ENCODE measurements at places on chromosomes 6 and 20.

DNA sequence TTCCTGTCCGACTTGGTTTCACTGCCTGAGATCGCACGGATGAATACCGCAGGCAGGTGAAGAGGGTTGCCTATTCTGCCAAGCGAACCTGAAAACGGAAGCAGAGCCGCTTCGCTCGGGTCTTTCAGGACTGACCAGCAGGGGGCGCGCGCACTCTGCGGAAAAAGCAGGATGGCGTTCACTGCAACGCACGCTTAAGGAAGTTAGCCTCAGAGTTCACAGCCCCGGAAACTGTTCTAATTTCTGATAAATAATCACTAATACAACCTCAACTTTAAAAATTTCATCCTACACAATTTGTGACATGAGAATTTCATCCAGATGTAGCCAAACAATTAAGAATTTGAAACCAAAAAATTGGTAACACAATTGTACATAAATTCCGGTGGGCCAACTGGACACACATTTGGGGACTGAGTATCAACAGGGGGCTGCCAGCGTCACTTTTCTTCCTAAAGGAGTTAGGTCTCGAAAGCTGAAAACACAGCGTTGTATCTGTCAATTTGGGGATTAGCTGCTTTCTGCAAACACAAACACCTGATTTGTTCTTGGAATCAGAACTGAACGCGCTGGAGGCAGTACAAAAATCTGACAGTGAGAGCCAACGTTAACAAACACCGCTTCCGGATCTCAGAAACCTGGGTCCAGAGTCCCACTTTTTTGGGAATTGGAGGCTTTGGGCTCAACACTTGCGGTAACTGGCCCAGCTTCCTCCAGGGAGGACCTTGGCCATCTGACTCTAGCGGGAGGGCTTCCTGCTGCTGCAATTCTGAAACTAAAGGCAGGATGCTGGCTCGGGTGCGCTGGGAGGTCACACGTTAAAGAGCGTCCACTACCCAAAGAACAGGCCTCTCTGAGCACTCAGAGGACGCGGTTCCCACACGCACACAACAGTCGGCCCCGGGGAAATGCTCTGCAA, 8.8 kb downstream of the PXDC1 start:
- H3K27ac ChIP-seq = no peak overlapping the region
- peaks cover 6% of the 10 kb centered on the region for H3K4me1 ChIP-seq
- no peak overlapping the region for H3K4me3 ChIP-seq

- H3K27me3 ChIP-seq = no peaks in the 10 kb centered on the region
- no peak overlapping the region for H3K27ac ChIP-seq
- no peak for DNase-seq
- H3K4me1 ChIP-seq = no peaks in the 10 kb centered on the region
Measured at GRCh38 chr20:51233345-51233744, 210.4 kb upstream of the KCNG1 start.

DNA sequence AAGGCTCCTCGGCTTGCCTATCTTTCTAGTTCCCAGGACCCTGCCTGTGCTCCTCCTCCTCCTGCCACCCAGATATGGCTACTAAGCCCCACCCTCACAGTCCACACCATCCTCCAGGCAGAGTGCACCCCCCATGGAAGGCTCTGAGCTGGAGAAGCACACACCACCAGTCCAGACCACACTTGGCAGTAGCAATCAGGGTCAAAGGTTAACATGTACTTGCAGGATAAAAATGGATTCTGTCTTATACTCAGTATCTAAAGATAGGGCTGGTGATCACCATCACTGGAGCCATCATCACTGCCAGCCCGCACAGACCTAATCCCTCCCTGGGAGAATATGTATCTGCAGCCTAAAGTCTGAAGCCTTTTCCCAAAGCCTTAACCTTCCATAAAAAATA, 83.4 kb downstream of the PRKN start:
- H3K4me3 ChIP-seq = no peak overlapping the region
- H3K27me3 ChIP-seq = 0 out of 2 replicates have a peak, but pooled peaks cover 7% of the 10 kb centered on the region

GRCh38 chr6:153563001-153563400, 431.9 kb upstream of the RGS17 start:
- H3K27me3 ChIP-seq = no peaks in the 10 kb centered on the region
- H3K27ac ChIP-seq = no peak overlapping the region
- no peaks in the 10 kb centered on the region for H3K4me1 ChIP-seq
- DNase-seq = peak; percentile 12

DNA sequence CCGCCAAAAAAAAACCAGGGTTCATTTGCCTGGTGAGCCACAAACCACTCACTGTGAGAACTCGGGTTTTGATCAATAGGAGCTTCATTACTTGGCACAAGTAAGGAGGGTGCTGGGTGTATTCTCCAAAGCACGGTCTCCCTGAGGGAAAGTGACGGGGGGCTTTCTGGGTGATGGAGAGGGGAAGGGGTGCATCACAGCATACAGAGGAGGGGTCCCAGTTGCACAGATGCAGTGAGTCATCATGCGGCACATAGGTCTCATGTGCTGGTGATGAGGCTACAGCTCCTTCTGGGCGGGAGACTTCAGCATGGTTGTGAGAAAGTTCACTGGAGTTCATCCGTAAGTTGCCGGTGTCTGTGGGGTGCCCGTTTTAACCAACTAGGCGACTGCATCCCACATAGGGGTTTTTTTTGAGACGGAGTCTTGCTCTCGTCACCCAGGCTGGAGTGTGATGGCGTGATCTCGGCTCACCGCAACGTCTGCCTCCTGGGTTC, 36.2 kb downstream of the SUN5 start:
- no peaks in the 10 kb centered on the region for H3K36me3 ChIP-seq
- H3K4me3 ChIP-seq = no peak overlapping the region
- peaks cover 20% of the 10 kb centered on the region for H3K4me1 ChIP-seq
- H3K27ac ChIP-seq = no peak overlapping the region
- H3K27me3 ChIP-seq = 0 out of 2 replicates have a peak, but pooled peaks cover 5% of the 10 kb centered on the region
- DNase-seq = no peak

- no peaks in the 10 kb centered on the region for H3K27me3 ChIP-seq
- H3K36me3 ChIP-seq = no peaks in the 10 kb centered on the region
- no peaks in the 10 kb centered on the region for H3K4me1 ChIP-seq
- no peak for DNase-seq
- no peak overlapping the region for H3K4me3 ChIP-seq
Measured at GRCh38 chr20:22833851-22834250, 201.3 kb upstream of the SSTR4 start.

- H3K36me3 ChIP-seq = no peaks in the 10 kb centered on the region
- H3K27ac ChIP-seq = no peak overlapping the region
- no peaks in the 10 kb centered on the region for H3K27me3 ChIP-seq
- no peak for DNase-seq
- H3K4me1 ChIP-seq = no peaks in the 10 kb centered on the region
- H3K4me3 ChIP-seq = no peak overlapping the region
Measured at GRCh38 chr6:125552819-125553218, 196.6 kb upstream of the HEY2 start.

DNA sequence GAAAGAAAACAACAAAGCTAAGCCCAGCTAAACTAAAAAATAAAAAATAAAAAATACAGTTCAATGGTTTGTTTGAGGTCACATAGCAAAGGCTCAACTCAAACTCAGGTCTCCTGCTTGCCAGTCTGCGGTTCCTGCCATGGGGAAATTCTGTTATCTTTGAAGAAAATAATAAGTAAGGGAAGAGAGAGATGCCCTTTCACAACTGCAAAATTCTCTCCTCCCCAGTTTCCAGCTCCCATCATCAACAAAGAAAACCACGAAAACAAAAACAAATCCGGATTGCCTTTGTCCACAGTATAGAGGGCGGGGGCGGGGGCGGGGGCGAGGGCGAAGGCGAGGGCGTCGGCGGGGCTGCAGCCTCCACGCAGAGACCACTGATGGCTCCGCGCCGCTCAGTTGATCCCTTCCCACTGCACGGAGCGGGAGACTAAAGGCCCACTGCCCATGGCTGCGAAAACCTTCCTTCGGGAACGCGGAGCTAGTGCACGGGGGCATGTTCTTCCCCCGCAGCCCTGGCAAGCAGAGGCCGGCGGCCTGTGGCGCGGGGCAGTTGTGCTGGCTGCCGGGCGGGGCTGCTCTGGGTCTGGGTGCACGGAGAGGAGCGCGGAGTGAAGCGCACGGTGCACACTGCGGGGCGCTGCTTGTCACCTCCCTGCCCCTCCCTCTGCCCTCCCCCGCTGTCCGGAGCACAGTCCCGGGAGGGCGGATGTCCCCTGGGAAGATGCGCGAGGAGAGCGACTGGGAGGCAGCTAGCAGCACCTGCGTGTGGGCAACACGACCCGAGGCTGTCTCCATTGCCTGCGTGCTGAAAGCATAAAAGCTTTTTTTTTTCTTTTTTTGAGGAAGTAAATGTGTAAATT, 54.1 kb upstream of the TPD52L1 start:
- H3K27me3 ChIP-seq = no peaks in the 10 kb centered on the region
- DNase-seq = peak; percentile 67
- H3K4me3 ChIP-seq = peak overlapping the region; percentile 62
- no peak overlapping the region for H3K27ac ChIP-seq
- no peaks in the 10 kb centered on the region for H3K36me3 ChIP-seq
- peaks cover 8% of the 10 kb centered on the region for H3K4me1 ChIP-seq

DNA sequence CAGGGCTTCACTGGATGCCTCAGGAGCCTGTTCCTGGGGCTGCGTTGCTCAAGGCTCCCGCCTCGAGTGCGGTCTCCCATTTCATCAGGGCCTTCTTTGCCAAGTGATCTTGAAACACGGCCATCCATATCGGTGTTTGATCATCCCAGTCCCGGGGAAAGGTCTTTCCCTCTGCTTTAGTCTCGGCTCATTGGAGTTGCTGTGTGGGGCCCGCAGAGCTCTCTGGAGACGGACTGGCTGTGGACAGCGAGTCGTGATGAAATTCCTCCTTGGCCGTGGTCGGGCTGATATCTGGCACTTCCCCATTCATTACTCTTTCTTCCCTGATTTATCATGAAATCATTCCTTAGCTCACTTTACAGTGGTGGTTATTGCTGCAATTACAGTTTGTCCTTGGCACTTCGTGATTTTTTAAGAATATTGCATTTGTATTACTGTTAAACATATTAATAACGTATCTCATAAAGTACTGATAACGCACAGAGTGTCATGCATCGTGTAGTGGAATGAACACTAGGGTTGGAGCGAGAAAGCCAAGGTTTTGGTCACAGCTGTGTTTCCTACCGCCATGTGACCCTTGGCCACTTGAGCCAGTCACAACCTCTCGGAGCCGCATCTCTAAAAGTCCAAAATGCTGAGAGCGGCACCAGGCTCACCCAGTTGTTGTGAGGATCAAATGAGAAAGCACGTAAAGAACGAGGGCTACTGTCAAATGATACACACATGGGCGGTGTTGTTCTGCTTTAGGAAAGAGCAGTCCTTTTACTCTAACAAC, 71.8 kb downstream of the MTHFD1L start:
- no peak overlapping the region for H3K4me3 ChIP-seq
- DNase-seq = no peak
- no peak overlapping the region for H3K27ac ChIP-seq
- peaks cover 9% of the 10 kb centered on the region for H3K4me1 ChIP-seq

- H3K27me3 ChIP-seq = no peaks in the 10 kb centered on the region
- H3K4me3 ChIP-seq = no peak overlapping the region
- H3K4me1 ChIP-seq = no peaks in the 10 kb centered on the region
- H3K27ac ChIP-seq = no peak overlapping the region
- H3K36me3 ChIP-seq = no peaks in the 10 kb centered on the region
Measured at GRCh38 chr6:112827793-112828192, 480.7 kb downstream of the RFPL4B start.

- no peak for DNase-seq
- no peaks in the 10 kb centered on the region for H3K27me3 ChIP-seq
- no peak overlapping the region for H3K27ac ChIP-seq
- H3K4me3 ChIP-seq = no peak overlapping the region
Measured at GRCh38 chr6:12173661-12174060, 116.5 kb upstream of the EDN1 start.

DNA sequence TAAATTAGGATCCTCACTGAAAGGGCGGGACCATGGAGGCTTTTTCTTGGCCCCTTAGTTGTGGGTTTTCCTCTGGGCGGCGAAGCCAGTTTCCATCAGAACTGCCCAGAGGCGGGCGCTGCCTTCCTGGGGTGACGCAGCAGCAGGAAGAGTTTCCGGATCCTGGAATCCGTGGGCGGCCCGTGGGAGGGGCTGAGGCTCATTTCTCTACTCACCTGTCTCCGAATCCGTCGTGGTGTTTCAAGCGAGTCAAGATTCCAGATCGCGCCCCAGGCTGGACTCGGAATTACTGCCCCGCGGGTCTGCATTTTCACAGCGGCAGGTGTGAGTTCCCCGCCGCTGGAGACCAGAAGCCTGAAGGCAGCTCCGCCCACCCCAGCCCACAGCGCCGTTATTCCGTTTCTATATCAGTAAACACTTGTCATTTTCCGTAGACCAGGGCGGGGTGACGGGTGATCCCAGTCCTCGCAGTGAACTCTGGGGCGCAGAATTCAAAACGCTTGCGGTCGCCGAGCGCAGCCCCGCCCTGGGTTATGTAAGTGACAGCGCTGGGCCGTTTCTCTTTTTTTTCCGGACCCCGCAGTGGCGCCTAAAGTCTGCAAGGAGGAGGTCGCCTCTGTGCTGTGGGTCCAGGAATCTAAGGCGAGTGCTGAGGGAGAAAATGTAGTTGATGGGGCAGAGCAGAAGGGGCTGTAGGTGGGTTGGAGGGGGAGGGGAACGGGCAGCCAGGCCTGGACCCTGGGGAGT, 27.2 kb upstream of the POU5F1 start:
- no peaks in the 10 kb centered on the region for H3K27me3 ChIP-seq
- H3K4me1 ChIP-seq = no peaks in the 10 kb centered on the region
- peak; percentile 72 for DNase-seq
- H3K36me3 ChIP-seq = no peaks in the 10 kb centered on the region

DNA sequence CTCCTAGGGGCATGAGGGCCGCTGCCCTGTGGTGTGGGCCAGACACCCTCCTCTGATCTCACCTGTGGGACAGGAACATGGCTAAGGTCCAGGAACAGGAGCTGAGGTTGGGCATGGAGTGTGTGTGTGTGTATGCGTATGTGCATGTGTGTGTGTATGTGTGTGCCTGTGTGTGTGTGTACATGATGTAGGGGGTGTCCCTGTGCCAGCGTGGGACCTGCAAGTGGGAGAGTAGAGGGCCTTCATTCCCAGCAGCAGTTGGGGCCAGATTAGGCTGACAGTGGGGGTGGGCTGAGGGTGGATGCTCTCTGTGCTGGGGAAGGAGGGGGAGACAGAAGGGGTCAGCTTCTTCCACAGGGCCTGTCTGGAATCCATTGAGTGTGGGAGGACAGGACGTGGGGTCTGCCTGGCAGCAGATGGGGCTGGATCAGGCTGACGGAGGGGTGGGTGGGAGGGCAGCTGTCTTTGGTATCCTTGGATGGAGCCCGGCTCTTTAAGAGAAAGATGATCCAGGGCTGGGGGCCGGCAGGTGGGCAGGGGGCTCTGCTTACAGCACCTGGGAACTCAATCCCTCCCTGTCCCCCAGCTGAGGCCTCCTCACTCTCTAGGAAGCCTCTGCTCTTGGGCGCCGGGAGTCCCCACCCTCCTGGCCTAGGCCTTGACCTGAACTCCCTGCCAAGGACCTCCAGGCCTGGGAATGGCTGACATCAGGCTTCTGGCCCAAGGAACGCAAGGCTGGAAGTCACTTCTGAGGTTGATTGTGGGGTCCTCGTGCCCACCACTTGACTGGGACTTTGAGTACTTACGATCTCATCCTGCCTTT, 44.0 kb downstream of the SPDEF start:
- DNase-seq = no peak
- peaks cover 9% of the 10 kb centered on the region for H3K27me3 ChIP-seq
- H3K36me3 ChIP-seq = no peaks in the 10 kb centered on the region
- no peak overlapping the region for H3K4me3 ChIP-seq
- H3K27ac ChIP-seq = no peak overlapping the region

- peaks cover 15% of the 10 kb centered on the region for H3K4me1 ChIP-seq
- H3K4me3 ChIP-seq = no peak overlapping the region
- DNase-seq = no peak
- no peaks in the 10 kb centered on the region for H3K36me3 ChIP-seq
Measured at GRCh38 chr20:19706463-19706862, 51.6 kb upstream of the RIN2 start.

- H3K27me3 ChIP-seq = no peaks in the 10 kb centered on the region
- H3K27ac ChIP-seq = no peak overlapping the region
- H3K36me3 ChIP-seq = no peaks in the 10 kb centered on the region
Measured at GRCh38 chr6:40386200-40386599, 201.0 kb downstream of the LRFN2 start.
